Activated CD4-positive, alpha-beta T cell treated with anti-CD3 and anti-CD28 coated beads, Interleukin-10, Interleukin-2, amounts not matched to agents 100 ng/mL and 50 ng/mL, durations not matched to agents 16 hours and 8 hours (primary cell): ENCODE measurements at places on chromosomes 4 and X.

- no peak for DNase-seq
Observed at GRCh38 chr4:15197005-15197404, 194.7 kb downstream of the CPEB2 start.

- DNase-seq, result no peak
Observed at GRCh38 chr4:188767496-188767895, 628.3 kb downstream of the TRIML1 start.

- DNase-seq, result peak; percentile 55
Observed at GRCh38 chr4:10722957-10723356, 38.4 kb upstream of the CLNK start.

DNA sequence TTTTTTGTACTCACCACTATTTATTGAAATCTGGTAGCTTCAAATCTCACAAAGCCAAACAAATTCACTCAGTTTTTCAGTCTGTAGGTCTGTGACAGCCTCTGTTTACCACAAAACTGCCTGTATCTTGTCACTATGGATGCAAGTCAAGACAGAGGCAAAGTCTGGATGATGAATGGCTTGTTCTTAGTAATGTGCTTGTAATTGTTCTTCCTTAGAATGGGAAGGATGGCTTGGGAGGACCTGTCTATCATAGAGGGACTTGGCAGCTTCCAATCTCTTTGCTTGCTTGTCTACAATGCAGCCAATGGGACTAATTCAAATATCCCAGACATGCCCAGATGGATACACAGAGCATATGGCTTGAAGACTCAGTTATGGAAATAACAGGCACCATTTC is 141.2 kb upstream of the SCML1 start:
- DNase-seq, result no peak

DNA sequence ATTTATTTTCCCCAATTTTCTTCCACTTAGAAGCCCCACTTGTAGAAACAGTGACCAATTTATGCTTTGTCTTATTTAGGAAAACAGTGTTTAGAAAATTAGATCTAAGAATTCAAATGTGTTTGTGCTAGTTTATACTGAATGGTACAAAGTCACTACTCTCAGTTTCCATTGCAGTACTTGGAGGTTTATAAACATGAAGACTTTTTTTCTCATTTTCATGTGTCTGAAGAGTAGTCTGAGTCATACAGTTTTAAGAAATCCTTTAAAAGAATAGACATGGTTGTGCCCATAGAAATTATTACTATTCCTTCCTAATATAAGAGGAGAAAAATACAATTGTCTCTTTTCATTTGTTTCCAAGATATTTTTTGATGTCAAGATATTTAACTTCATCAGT is 458.7 kb downstream of the NAF1 start:
- no peak for DNase-seq

DNA sequence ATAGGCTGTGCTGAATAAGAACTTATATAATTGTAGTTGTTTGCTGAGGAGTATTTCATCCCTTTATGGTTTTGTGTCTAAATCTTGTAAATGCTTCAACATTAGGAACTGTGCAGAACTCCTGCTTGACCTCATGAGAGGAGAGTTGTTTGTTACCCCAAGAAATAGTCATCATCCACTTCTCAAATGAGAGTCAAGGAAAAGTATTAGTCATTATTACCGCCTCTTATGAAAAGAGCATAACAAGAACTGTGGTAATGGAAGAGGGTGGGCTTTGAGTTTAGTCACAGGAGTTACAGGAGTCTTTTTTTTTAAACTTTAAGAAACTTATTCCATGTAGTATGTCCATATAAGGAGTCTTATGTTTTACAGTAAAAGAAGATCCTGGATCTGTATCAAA is 132.9 kb downstream of the RAP1GDS1 start:
- no peak for DNase-seq

- DNase-seq, result no peak
Observed at GRCh38 chr4:41785665-41786064, 37.1 kb upstream of the PHOX2B start.

- DNase-seq, result no peak
Observed at GRCh38 chr4:99578714-99579113, 4.1 kb downstream of the MTTP start.

DNA sequence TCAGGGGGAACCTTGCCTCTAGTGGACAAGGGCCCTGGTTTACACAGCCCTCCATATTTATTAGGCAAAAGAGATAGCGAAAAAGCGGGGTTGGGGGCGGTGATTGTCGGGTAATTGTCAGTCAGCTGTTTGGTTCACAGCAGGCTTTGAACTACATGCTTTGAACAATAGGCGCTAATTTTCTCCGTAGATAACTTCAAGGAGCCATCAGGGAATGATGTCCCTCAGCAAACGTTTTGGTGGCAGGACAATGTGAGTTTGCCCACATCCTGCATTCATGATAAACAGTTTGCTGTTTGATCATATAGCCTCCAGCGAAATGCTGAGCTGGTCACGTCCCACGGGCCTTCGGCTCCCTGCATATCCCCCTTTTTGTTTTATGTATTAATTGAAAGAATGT is 65.2 kb downstream of the KANTR start:
- no peak for DNase-seq
